ENCODE measurements at places on chromosomes 2 and 18.

DNA sequence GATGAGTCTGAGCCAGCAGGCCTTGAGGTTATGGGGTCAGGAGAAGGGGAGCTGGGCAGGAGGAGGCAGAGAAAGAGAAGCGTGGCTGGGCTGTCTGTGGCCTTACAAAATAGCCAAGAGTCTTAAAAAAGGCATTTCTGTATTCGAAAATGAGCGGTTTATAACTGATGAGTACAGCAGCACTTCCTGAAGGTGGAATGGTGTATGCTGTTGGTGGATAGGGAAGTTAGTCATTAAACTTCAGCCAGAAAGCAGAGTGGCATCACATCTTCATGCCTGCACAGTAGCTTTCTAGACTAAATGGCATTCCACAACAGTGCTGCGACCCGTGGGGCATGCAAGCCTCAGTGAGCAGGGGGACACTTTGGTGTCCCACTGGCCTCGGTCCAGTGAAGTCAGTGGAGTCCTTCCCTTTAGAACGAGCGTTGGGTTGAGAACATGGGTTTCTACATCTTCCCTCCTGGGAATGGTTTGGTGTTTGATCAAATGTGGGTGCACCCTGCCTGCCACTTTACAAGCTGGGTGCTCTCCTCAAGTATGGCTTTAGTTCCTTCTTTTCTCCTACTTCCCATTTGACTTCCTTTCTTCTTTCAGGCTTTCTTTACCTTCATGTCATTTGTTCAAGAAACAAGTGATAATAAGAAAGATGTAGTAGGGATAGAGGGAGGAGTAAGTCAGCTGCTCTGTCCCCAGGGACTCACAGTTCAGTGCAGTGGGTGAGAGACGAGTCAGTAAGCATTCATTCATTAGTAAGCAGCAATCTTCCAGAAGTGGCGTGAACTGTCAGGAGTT is 96.3 kb downstream of the ARMC9 start:
- DNase-seq: no peak

GRCh38 chr2:160632084-160632975 is 138.7 kb upstream of the RBMS1 start:
- DNase-seq: no peak

- no peak for DNase-seq
Measured at GRCh38 chr2:166314022-166314759, 61.6 kb downstream of the SCN9A start.

- no peak for DNase-seq
Measured at GRCh38 chr2:183404392-183404791, 280.1 kb downstream of the NUP35 start.

- DNase-seq: no peak
Measured at GRCh38 chr2:157508676-157509075, 64.8 kb upstream of the CYTIP start.

GRCh38 chr2:95530734-95531133 is 46.2 kb upstream of the TRIM43B start:
- DNase-seq: no peak

DNA sequence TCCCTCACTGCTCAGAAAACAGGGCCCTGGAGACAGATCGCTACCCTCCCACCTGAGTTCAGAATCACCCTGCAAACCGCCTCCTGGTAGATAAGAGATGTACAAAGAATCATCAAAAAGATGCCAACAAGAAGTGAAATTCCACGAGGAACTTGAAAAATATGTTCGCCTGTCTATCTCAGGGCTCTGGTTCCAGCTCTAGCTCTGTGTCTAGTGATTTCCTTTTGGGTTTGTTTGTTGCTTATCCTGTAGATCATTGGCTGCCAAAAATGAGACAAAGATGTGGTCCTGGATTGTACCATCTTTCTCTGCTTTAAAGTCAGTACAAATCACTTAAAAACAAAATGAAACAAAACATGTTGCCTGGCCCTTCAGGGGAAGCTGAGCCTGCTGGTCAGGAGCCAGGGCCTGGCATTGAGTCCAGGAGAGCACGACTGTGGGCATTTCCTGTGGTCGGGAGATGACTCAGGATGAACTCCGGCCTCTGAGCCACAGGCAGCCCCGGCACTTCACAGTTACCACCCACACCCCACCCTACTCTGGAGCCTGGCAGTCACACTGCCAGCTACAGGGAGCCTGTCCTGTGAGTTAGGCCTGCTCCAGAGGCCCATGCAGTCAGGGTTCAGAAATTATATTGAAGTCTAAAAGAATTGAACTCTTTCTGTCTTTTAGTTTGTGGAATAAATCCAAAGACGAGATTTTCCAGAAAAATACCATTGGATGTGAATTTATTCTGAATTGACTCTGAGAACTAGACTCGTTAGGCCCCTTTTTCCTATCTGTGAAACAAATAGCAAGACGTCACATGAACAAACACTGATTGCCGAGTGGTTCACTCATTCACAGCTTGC is 8.0 kb upstream of the ITGB6 start:
- no peak for DNase-seq

GRCh38 chr2:40746191-40746590 is 294.3 kb upstream of the SLC8A1 start:
- no peak for DNase-seq

- no peak for DNase-seq
Measured at GRCh38 chr2:172079838-172080640, 5.3 kb upstream of the DLX1 start.

DNA sequence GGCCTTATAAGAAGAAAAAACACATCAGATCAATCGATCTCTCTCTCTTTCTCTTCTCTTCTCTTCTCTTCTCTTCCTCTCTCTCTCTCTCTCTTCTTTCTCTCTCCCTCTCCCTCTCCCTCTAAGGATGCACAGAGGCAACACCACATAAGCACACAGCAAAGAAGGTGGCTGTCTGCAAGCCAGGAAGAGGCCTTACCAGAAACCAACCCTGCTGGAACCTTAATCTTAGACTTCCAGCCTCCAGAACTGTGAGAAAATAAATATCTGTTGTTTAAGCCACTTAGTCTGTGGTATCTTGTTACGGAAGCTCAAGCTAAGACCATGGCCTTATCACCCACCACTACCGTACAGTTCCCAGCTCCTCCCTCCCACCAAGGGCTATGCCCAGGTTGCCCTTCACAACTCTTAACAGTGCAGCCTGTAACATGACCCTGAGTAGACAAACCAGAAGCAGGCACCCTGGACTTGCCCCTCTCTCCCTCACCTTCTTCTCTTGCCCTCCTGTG is 25.2 kb upstream of the TMEM237 start:
- no peak for DNase-seq

- DNase-seq: no peak
Measured at GRCh38 chr18:36031407-36031806, 36.0 kb downstream of the RPRD1A start.

GRCh38 chr2:73063909-73064875 is 7.3 kb downstream of the SFXN5 start:
- no peak for DNase-seq

- no peak for DNase-seq
Measured at GRCh38 chr2:10301941-10302478, 694 bp upstream of the HPCAL1 start.

- no peak for DNase-seq
Measured at GRCh38 chr2:11123001-11123809, 32.1 kb upstream of the SLC66A3 start.

DNA sequence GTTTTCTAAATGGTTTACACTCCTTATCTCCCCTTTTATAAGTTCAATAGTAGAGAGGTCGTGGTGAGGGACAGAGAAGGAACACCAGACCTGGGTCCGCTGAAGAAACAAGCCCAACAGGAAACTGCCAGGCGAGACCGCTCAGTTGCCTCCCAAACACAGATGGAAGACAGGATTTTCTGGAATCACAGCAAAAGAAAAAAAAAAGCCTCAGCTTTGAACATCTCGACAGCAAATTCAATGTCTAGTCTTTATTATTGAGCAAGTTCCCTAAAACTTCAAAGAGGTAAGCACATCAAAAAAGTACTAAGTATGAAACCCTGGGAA is 33.5 kb upstream of the GNAL start:
- no peak for DNase-seq

- DNase-seq: no peak
Measured at GRCh38 chr2:26316041-26316440, 29.9 kb upstream of the SELENOI start.

GRCh38 chr2:207354462-207354861 is 175.3 kb upstream of the CREB1 start:
- DNase-seq: no peak

GRCh38 chr2:69743847-69744264 is 1.9 kb downstream of the ANXA4 start:
- DNase-seq: no peak

GRCh38 chr2:99660616-99661406 is 171.0 kb upstream of the REV1 start:
- no peak for DNase-seq

GRCh38 chr2:209145941-209146681 is 277.7 kb upstream of the MAP2 start:
- no peak for DNase-seq

DNA sequence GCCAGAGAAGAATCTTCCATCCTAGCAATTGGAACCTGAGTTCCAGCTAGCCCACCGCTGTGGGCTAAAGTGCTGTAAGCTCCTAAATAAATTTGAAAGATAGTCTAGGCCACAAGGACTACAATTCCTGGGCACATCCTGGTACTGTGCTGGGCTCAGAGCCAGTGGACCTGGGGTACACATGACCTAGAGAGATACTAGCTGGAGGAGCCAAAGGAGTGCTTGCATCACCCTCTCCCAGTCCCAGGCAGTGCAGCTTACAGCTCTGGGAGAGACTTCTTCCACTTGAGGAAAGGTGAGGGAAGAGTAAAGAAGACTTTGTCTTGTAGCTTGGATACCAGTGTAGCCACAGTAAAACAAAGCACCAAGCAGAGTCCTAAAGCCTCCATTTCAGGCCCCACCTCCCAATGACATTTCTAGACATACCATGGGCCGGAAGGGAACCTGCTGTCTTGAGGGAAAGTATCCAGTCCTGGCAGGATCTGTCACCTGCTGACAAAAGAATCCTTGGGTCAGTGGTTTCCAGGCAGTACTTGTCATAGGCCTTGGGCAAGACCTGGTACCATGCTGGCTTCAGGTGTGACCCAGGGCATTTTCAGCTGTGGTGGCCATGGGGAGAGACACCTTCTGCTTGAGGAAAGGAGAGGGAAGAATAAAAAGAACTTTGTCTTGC is 89.5 kb downstream of the TMEM185B start:
- DNase-seq: no peak

DNA sequence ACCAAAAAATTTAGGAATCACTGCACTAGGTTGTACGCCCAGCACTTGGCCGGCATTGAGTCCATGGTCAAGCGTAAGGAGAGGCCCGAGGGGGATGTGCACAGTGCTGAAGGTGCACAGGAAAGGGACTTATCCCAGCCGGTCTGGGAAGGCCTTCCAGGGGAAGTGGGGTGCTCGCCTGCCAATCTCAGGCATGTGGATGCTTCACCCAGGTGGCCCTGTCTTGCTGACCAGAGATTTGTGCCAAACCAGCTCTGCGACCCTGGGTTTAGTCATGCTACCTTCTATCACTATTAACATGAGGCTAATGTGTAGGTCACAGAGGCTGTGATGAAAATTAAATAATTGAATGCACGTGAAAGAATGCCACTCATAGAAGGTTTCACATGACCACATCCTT is 1.7 kb upstream of the ITM2C start:
- DNase-seq: no peak

DNA sequence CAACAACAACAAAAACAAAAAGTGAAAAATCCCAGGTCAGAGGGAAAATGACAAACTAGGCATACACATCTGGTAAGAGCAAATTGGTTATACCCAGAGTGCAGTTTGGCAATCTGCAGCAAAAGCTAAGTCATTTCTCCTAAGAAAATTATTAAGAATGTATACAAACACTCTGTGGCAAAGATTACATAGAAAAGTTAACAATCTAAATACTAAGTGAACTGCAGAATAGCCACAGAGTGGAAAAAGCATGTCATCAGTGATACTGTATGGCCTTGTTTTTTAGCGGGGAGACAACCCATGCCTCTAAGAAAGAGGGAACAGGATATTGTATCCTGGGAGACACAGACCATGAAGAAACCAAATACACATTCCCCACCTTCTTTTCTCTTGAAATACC is 136.0 kb upstream of the ITGB6 start:
- DNase-seq: no peak

DNA sequence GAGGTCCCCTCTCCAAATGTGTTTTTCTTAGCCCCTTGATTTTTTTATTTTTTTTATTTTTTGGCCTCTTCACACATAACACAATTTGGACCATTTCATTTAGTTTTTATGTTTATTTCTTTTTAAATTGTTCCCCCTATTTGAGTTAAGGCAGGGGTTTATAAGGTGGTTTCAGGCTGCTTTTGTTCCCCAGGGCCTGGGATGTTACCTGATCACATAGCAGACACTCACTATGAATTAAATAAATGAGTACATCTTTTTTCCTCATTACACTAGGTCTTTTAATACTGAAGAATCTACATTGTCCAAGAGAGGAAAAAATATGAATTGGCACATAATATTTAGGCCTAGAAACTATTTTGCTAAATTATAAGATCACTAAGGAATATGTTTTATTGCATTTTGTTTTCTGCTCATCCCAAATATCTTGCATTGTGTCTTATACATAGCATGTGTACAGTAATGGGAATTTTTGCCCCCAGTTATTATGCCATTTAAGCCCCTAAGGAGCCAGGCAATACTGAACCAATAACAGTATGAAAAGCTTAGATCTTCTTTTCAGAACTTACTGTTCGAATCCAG is 112.4 kb upstream of the MAPRE2 start:
- DNase-seq: no peak

GRCh38 chr2:207288628-207289027 is 122.9 kb upstream of the KLF7 start:
- no peak for DNase-seq

DNA sequence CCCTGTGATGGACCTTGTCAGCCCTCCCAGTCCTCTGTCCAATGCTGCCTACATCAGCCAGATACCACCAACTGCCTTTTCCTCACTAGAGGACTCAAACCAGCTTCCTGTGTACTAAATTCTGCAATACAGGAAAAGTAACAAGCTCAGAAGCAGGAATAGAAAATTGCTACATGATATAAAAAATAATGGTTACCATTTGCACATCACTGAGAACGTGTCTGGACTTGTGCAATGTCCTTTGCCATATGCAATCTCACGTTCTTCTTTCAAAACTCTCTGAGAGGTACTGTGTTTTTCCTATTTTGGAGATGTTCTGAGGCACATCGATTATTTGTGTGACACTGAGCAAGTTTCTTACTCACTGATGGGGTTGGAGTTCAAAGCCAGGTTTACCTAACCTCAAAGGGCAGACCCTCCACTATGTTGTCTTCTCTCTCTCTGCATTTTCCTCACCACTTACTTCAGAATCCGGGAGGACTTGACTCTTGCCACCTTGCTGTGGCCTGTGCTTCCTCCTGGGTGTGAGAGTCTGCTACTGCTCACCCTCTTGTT is 12.1 kb downstream of the UPP2 start:
- no peak for DNase-seq

DNA sequence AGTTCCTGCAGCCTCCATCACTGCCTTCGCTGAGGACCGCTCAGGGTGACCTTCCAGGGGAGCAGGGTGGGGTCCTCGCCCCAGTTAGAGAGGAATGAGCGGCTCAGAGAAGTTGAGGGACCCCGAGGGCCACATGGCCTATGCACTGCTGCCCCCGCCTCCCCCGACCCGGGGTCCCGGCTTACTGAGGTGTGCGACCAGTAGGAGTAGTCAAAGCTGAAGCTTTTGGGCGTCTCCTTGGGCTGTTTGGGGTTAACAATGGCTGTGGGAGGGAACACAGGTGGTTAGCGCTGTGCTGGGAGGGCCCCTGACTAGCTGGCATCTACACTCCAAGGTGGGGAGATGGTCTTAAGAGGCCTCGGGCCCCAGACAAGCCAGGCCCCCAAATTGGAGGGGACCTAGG is 31.0 kb downstream of the KIF1A start:
- DNase-seq: peak; percentile 0
